Jurkat, Clone E6-1 (cell line): ENCODE measurements at places on chromosomes 12 and 14.
A peak's percentile ranks its signal among the peaks of the same experiment; 100 is the strongest.

DNA sequence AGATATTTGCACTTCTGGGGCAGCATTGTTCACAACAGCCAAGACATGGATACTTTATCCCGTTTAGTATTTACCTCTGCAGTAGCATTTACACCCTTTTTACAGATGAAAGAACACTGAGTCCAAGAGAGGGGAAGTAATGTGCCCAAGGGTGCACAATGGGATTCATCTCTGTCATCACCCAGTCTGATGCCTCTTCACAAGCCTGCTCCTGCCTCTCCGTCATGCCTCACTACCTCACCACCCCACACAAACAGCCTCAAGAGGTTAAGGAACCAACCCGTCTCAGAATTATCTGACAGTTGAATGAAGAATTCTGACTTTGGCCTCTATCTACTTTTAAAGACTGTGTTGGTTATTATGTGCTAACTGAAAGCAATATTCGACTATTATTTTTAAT is 368.4 kb downstream of the ATP23 start:
- DNase-seq: no peak

DNA sequence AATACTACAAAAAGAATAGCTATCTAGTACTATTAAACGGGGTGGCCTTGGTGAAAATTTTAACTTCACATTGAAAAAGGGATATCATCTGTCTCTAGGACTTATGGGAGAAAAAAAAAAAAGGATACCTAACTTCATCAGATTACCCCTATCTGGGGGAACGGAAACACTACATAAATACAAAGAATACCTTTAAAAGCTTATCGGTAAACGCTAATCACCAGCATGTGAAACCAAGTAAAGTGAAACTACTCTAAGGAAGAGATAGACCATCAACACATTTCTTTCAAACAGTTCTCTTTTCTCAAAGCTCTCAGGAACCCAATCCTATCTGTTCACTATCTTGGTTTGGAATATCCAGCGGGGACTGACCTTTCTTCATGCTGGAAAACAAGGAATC is 3.5 kb downstream of the KICS2 start:
- no peak for DNase-seq

GRCh38 chr12:29782871-29783772 is 620 bp downstream of the TMTC1 start:
- no peak for DNase-seq

DNA sequence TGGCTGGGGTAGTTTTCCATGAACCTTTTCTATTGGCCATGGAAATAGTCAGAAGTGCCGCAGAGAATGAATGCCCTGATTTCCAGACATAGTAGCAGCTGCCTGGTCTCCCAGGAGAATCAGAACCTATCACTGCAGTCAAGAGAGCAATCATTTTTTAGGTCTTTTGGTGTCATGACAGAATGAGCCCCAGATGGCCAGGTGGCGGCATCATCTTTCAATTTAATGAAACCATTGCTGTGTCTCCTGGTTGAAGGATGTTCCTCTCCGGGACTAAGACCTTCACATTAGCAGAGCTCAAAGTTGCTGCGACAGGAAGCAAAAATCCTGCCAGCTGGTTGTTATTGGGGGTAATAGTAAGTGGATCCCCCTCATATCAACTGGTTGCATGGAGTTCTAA is 18.8 kb downstream of the TNFAIP2 start:
- DNase-seq: no peak

GRCh38 chr12:26340649-26341048 is 145.3 kb downstream of the SSPN start:
- peak; percentile 39 for DNase-seq

- peak; percentile 31 for DNase-seq
Observed at GRCh38 chr14:55762595-55763232, 182.7 kb downstream of the KTN1 start.

GRCh38 chr12:122080149-122081082 is 1.9 kb downstream of the MLXIP start:
- DNase-seq: no peak

GRCh38 chr14:68853749-68854148 is 60.9 kb upstream of the ZFP36L1 start:
- DNase-seq: no peak

- DNase-seq: no peak
Observed at GRCh38 chr12:26629864-26630263, 203.1 kb downstream of the ITPR2 start.

DNA sequence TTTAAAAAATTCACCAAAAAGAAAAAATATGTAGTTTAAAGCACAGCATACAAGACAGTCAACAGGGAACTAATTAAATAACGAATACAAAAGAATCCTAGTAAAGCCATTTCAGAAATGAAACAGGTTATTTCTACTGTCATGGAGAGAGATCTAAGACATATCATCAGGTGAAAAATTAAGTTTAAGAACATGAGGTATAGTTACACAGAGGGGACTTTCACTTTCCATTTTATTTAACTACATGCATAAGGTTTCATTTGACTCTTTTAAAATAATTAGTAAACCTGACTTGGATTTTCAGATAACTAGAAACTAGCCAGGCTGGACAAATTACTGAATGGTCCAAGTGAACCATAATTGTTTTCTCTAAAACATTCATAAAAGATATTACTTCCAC is 11.3 kb downstream of the SEC23A start:
- DNase-seq: no peak

GRCh38 chr12:88946372-88946997 is 366.2 kb upstream of the KITLG start:
- DNase-seq: no peak

DNA sequence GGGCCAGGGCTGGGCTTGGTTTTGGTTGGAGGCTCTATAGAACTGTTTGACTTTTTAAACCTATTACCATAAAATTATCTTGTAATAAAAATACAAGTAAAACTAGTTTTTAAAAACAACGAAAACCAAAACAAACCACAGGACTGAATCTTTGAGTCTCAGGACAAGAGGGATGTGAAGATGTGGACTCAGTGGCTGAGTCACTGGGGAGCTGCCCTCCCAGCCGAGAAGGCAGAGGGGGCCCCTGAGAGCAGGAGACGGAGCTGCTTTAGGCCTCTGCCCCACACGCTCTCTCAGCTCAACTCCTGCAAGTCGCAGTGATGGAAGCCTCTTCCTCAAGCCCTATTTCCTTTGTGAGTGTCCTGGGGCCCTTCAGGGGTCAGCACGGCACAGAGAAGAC is 59.0 kb downstream of the CDC42BPB start:
- DNase-seq: no peak

GRCh38 chr14:22380571-22381407 is 208.2 kb downstream of the DAD1 start:
- no peak for DNase-seq

GRCh38 chr14:72779679-72780078 is 114.2 kb downstream of the DPF3 start:
- no peak for DNase-seq

DNA sequence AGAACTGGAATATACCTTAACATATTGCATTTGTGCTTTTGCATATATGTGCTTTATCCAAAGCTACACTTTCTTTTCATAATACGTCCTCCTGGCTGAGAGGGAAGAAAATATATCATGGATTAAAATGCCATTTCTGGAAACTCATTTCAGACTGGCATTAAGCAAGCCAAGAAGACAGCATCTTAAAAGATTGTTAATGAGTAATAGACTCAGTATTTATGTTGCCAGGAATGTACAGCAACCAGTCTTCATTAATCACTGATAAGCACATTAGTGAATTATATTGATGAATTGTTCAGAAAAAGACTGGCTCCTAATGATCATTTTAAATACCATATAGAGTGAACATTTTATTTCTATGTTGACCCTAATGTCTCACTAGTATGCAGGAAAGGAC is 134.9 kb upstream of the IFNG-AS1 start:
- no peak for DNase-seq

- DNase-seq: no peak
Observed at GRCh38 chr12:82848845-82849244, 162.1 kb downstream of the TMTC2 start.

- no peak for DNase-seq
Observed at GRCh38 chr12:106428384-106428783, 70.8 kb downstream of the POLR3B start.
